Cerebellar cortex (tissue), 1 donor: ENCODE measurements at places on chromosomes 2 and 18.

DNA sequence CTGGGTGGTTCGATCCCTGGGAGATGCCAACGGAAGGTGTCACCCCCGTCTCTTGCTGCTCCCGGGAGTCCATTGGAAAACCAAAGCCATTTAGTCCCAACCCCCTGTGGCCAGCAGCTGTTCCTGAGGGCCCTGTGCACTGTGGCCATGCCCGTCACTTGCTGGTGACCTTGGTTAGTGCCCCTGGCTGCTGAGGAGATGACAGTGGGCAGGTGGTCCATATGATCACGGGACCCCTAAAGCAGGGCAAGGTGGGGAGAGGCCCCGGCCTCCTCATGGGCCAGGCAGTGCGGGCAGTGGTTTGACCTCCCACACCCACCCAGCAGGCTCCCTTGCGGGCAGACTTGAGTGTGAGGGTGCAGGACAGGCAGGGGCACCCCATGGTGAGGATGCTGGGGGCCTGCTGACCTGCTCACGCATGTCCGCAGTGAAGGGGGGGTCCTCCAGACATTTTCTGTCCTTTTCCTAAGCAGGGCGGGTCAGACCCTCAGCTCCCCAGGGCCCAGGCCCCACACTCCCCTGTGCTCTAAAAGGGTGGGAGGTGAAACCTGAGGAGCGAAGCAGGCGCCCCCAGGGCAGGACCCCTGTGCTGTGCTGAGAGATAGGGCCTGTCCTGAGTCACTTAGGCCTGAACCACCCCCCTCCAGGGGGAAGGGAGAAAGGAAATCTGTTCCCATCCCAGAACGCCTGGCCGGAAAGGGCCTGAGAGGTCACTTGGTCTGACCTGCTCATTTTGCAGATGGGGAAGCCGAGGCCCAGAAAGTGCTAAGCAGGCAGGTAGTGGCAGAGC, 6.8 kb downstream of the ITM2C start:
- DNase-seq: no peak

DNA sequence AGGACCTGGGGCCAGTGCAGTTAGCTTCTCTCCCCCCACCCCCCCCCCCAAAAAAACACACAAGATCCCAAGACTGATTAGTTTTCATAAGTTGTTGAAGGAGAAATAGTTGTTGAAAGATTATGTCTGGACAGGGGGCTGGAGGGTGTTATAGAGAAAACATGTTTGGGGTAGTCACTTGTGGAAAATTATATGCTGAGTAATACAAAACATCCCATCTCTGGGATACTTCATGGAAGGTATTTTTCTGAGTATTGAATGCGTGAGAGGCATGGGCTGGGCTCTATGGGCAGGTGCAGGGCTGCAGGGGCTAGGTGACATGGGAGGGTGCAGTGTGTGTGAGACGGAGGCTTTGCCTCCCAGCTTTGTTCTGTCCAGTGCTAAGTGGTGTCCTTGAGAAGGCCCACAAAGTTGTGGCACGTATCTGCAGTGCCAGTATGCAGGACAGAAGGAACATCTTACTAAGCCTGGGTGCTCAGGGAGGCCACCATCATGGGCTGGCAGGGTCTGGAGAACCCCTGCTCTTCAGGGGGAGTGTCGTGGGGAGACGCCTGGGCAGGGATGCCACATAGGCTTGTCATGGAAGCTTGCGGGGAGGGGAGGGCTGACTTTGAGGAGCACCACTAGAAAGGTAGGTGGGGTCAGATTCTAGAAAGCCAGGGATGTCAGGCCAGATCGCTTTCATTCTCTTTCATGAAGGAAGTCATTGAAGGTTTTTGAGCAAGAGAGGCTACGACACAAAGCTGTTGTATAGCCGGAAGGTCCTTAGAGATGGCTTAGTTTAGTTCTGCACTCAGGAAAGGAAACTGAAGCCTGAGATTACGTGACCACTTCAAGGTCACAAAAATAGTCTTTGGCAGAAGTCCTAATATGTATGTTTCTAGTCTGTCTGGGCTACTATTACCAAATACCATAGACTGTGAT, 232.0 kb downstream of the LDLRAD4 start:
- no peak for DNase-seq

DNA sequence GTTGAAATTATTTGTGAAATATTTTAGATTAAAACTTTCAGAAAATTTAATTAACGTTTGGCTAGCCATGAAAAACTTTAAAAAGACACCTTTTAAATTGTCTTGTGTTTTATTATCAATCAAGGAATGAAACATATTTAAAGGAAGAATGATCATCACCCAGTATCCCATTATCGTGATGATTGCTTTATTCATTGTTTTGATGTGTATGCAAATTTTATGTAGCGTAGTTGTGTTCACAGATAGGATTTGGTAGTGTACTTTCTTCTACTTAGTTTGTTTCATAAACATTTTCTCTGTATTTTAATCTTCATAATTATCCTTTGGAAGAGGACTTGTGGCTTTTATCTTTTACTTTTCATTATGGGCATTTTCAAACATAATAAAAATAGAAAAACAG, 7.8 kb downstream of the GRHL1 start:
- DNase-seq: no peak

DNA sequence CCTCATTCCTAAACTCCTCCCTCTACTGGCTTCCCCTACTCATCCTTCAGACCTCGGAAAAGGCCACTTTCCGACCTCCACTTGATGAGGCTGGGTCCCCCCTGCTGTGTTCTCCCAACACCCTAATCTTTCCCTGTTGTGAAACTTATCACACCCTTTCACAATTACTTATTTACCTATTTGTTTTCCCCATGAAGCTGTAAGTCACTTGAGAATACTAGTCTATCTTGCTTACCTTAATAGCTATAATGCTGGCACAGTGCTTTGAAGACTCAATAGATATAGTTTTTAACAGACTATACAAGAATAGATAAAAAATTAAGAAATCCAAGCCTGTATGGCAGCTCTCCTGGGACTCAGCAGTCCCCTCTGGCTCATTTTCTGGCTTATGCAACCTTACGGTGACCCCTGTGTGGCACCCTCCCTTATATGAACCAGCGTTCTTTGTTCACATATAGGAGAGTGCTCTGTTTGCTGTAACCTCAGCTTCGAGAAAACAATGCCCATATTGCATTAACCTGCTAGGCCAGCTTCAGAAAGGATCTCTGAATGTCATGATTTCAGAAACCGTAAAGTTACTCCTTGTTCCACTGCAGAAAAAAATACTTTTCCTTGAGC, 220.4 kb upstream of the PKDCC start:
- no peak for DNase-seq

GRCh38 chr2:42532397-42532796, 36.0 kb upstream of the MTA3 start:
- DNase-seq: no peak

DNA sequence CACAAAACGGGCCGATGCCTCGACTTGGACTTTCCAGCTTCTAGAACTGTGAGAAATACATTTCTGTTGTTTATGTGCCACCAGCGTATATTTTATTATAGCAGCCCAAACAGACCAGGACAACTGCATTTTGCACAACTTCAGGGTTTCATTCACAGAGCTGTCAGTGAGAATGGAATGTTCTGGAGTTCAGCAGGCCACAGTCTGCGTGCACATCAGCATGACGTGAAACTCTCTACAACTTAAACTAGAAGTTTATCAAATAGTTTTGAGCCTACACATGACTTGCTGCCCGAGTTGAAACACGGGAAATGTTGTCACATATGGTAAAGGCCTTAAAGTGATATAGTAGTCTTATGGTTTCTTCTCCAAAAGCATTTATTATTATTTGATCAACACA, 3.9 kb upstream of the TRIB2 start:
- no peak for DNase-seq

DNA sequence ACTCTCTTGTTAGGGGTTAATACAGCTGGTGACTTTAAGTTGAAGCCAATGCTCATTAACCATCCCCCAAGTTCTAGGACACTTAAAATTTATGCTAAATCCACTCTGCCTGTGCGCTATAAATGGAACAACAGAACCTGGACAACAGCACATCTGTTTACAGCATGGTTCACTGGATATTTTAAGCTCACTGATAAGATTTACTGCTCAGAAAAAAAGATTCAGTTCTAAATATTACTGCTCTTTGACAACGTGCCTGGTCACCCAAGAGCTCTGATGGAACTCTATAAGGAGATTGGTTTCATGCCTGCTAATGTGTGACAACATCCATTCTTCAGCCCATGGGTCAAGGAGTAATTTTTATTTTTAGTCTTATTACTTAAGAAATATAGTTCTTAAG, 27.5 kb downstream of the RNF103 start:
- DNase-seq: no peak

GRCh38 chr2:241771286-241772062, 5.1 kb upstream of the GAL3ST2 start:
- DNase-seq: no peak

DNA sequence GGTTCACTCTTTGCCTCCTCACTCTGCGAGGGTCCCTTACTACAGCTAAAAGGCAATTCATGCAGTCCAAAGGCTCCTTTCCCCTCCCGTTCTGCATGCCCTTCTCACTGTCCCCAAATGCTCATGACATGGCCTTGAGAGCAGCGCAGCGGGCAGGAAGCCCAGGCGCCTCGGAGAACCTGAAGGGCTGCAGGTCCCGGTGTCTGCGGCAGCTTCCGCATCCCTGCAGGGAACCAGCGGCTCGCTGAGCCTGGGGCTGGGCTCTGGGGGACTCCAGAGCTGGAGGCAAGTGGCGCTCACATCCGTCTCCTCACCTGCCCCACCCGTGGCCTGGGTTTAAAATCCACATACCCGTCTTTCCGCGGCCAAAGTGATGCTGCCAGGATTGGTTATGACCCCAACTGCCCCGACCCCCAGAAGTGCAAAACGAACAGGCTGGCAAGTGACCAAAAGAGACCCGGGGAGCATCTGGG, 462 bp upstream of the CIDEA start:
- no peak for DNase-seq

DNA sequence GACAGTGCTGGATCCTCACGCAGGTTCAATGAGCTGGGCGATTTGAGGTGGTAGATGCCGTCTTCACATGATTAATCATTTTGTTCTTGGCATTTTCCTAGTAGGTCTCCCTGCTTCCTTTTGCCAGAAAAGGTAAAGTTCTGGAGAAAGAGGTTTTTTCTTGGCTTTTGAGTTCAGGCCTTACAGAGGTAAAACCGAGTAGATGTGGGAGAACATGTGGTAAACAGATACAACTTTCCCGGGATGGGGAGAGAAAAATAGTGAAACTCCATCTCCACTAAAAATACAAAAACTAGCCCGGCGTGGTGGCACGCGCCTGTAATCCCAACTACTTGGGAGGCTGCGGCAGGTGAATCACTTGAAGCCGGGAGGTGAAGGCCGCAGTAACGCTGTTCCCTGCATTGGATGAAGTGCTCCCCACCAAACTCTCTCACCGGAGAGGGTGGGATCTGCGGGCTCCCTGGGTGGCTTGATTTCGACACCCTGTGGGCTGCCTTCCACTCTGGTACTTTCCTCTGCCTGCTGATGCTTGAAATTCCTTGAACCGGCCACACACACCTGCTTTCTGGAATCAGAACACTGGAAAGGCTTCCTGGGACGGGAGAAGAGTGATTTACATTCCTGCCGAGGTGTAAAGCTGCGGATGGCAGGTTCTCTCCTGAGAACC, 88.8 kb downstream of the ACTR3 start:
- DNase-seq: no peak

- no peak for DNase-seq
Observed at GRCh38 chr2:226845386-226846116, 9.7 kb downstream of the RHBDD1 start.

- no peak for DNase-seq
Observed at GRCh38 chr2:39933196-39933595, 154.1 kb upstream of the THUMPD2 start.

DNA sequence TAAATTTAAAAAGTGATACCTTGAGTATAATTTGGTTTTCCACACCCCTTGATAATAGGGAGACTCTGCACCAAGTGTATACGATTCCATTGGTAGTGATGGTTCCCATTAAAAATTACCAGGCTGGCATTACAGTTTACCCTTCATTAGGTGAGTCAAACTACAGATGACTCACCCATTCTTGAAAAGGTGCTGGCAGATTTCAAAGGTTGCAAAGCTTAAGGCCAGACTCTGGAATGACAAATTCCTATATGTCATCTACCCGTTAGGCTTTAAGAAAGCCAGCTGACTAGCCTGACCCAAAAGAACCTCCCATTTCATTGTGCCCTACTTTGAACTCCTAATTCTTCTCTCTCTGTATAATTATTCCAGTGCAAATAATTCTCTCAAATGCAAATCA, 124.4 kb downstream of the LRRTM4 start:
- no peak for DNase-seq

- no peak for DNase-seq
Observed at GRCh38 chr2:204673877-204674276, 128.6 kb downstream of the PARD3B start.

- DNase-seq: no peak
Observed at GRCh38 chr2:15721411-15722067, 129.9 kb downstream of the DDX1 start.

- no peak for DNase-seq
Observed at GRCh38 chr2:45261746-45262145, 252.5 kb upstream of the SIX2 start.

DNA sequence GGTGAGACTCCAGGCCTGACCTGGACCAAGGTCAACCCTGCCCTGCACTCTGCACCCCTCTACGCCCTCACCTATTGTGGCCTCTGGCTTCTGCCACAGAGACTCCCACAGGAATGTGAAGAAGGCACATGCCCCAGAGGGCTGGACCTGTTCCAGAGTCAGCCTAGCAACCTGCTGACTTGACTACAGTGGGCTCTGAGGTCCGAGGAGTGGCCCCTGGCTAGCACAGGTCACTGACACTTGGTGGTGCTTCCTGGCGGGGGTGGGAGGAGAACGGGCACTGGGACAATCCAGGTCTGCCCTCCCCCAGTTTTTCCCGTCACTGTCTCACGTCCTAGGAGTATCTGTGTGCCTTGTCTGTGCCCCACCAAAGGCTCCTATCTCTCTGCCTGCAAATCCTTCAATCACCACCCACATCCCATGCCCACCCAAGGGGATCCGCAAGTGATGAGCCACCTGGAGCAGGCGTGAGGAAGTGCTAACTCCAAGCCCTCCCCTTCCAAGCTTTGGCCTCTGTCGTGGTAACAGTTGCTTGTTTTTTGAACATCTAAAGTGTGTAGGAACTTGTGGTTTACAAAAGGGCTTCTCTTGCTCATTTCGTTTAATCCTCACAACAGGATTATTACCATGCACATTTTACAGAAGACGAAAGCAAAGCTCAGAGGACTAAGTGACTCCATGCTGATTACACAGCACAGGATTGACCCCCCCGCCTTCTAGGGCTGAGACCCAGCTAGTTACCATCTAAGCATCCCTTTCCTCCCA, 86.2 kb downstream of the MCFD2 start:
- DNase-seq: no peak

GRCh38 chr2:126638746-126639145, 17.2 kb upstream of the GYPC start:
- DNase-seq: no peak

GRCh38 chr2:62538756-62539155, 32.8 kb upstream of the TMEM17 start:
- no peak for DNase-seq

DNA sequence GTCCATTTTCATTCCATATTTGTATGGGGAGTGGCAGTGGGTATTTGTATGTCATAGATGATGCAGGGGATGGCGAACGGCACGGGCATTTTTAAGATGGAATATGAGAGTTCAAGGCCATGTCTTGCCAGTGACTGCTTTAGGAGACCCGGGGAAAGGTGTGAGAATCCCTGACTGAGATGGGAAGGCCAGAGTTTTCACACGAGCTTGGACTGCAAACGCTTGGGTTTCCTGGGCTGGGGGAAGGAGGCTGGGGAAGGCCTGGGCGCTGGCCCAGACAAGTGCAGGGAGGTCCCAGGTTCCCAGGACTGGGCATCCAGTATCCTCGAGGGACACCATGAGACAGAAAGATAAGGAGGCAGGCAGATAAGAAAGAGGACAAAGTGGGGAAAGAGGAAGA, 35.2 kb downstream of the CNGA3 start:
- no peak for DNase-seq
